Omental fat pad (tissue), 4 donors: ENCODE measurements at places on chromosomes 4 and X. TPM values are rescaled to one million over a fixed set of nuclear protein-coding genes. Genes with fewer than 3 reads are reported as not detected.

The SCARB2 gene
- 106 TPM for total RNA-seq

The NAP1L5 gene
- total RNA-seq, result 13.7 TPM

The KCNE5 gene
- total RNA-seq, result 3.2 TPM

DNA sequence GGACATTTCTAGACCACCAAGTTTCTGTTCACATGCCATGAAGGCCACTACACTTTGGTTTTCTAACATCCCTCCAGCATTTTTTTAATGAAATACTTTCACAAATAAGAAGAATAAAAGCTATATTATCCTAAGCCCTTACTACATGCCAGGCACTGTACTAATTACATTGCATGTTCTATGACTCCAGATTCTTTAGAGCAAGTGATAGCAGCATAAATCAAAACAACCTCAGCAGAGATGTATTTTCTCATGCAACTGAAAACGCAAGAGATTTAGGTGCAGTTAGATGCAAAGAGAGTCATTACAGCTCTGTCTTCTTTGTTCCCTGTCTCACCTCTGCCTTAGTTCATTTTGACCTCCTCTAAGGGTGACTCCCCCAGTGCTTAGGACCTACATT lies 230.0 kb downstream of the LDB2 start:
- no peak for DNase-seq

GRCh38 chrX:129984111-129984958 lies 1.9 kb downstream of the BCORL1 start:
- no peak for DNase-seq

GRCh38 chrX:40418813-40419195 lies 162.0 kb upstream of the ATP6AP2 start:
- DNase-seq, result no peak

GRCh38 chr4:137468836-137469235 lies 63.5 kb downstream of the PCDH18 start:
- no peak for DNase-seq

GRCh38 chr4:121270389-121270788 lies 106.3 kb upstream of the TNIP3 start:
- DNase-seq, result no peak

GRCh38 chr4:123580981-123581664 lies 184.5 kb downstream of the SPRY1 start:
- DNase-seq, result no peak
